HS-27A (cell line): ENCODE measurements at places on chromosomes 1 and 21.

DNA sequence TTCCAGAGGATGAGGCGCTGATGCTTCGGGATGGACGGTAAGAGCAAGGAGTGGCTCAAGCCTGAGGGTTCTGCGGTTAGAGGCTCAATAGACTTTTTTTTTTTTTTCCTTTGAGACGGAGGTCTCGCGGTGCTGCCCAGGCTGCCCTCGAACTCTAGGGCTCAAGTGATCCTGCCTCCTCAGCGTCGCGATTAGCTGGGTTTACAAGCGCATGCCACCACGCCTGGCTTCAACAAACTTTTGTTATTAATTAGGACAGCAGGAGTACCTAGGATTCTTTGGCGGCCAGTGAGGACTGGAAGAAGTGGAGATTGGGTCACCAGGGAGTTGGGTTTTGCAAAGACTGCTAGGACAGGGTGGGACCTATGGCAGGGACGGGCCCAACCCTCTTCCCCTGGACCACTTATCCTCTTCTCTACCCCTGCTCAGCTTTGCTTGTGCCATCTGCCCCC, 587 bp downstream of the SCNM1 start:
- peak; percentile 36 for DNase-seq

DNA sequence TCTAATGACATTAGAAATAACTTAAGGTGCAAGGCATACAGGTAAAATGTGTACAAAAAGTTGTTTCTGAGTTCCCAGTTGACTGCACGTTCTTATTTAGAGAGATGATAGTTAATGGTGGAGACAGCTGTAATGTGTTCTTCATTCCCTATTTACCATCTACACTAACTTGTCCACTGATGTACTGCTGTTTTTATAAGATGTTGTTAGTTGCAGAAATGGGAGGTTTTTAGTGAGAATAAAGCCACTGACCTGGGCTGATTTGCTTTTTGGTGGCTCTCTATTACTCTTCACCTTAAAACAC, 122.9 kb upstream of the LYPLAL1 start:
- no peak for DNase-seq

GRCh38 chr1:108686614-108687313, 5.3 kb upstream of the PRPF38B start:
- peak; percentile 60 for DNase-seq

DNA sequence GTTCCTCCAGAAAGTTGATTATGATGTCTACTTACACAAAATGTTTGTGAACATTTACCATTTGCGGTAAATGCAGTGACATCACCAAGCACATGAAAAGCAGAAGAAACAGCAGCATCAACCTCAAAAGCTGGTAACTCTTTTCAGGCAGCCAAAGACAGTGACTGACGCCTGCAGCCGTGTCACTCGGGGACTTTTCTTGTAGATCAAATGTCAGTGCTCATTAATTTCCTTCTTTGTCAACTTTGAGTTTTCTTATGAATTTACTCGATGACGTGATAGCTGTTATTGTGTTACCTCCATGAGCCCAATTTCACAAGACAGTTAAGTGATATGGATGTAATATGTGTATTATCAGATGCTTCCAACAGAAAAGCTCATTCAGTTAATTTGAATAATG, 92.5 kb downstream of the RIPK4 start:
- DNase-seq, result no peak

- DNase-seq, result no peak
Measured at GRCh38 chr1:71242239-71242638, 161.4 kb upstream of the ZRANB2 start.

GRCh38 chr1:15425958-15426357, 12.3 kb upstream of the CTRC start:
- no peak for DNase-seq

DNA sequence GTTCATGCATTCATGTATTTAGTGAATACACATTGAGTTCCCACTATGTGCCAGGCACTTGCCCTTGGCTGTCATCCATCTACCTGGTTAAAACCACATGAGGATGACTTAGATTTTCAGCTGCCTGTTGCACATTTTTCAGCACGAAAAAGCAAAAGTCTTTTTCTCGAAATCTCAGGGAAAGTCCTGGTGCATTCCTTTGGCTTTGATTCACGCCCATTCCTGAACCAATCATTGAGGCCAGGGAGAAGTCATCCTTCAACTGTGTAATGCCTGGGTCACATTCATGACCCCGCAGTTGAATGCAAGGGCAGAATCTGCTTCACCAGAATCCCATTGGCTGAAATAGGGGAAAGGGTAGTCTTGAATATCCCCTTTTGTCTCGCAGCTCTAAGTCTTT, 84.4 kb downstream of the RNF220 start:
- peak; percentile 83 for DNase-seq

DNA sequence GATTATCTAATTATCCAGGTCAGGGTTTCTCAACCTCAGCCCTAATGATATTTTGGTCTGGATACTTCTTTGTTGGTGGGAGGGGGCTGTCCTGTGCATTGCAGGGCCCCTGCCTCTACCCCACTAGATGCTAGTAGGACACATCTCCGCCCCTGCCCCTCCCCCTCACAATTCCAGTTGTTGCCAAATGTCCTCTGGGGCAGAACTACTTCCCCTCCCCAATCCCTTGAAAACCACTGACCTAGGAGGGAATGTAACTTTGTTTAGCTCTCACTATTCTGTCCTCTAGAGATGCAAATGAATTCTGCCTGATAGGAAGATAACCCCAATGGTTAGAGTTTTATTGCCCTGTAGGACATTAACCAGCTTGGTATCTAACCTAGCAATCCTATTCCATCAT, 8.1 kb downstream of the CACNA1S start:
- no peak for DNase-seq

- no peak for DNase-seq
Measured at GRCh38 chr1:75970631-75971030, 38.4 kb upstream of the ASB17 start.

- DNase-seq, result no peak
Measured at GRCh38 chr21:29892379-29892778, 47.4 kb downstream of the GRIK1 start.

- DNase-seq, result no peak
Measured at GRCh38 chr1:153389973-153390879, 647 bp downstream of the S100A8 start.

- DNase-seq, result no peak
Measured at GRCh38 chr1:11845641-11846335, 1.8 kb downstream of the NPPA start.

DNA sequence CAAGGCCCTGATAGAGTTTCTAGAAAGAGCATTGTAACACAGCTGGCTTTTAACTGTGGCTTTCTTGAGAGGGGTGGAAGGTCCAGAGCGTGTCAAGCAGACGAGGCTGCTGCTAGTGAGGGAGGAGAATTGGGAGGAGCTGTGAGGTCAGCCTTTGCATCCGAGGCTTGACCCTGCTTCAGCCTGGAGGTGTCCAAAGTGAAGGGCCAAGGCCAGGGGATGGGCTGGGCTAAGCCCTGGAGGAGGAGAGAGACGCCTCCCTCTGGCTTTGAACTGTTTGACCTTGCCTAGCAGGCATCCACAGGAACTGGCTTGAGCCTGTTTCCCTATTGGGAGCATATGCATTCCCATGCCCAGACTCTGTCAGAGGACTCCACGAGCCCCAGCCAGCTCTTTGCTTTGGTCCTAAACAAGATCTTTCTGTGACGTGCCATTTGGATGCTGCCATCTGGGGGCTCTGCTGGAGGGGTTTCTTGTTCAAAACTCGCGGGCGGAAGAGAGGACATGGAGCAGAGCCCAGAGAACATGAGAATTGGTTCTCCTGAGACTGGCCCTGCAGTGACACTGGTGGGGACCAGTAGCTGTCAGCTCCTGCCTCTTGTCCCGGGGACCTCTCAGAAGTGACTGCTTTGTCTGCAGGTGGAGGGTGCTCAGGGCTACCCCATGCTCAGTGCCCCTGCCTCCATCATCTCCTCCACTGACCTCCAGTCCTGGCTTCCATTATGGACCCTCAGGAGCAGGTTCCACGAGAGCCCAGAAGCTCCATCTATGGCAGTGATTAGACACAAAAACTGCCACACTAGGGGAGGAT, 5.5 kb downstream of the ACTRT2 start:
- DNase-seq, result no peak

GRCh38 chr21:16535626-16536025, 805.8 kb downstream of the USP25 start:
- no peak for DNase-seq

GRCh38 chr1:11495579-11495978, 16.6 kb downstream of the DISP3 start:
- no peak for DNase-seq

DNA sequence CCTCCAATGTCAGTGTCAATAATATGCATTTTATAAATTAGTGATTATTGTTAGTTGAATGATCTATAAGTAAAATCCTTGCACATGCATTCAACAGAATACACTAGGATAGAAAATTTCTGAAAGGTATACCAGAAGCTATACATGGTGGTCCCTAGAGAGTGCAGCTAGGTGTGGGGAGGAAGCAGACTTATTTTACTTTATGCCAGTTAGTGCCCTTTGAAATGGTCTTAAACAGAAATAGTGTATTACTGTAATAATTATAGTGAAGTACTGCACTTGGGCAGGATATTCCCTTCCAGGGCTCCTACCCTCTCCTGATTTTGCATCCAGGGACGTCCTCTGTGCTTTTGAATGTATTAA, 23.2 kb upstream of the WDR26 start:
- no peak for DNase-seq

DNA sequence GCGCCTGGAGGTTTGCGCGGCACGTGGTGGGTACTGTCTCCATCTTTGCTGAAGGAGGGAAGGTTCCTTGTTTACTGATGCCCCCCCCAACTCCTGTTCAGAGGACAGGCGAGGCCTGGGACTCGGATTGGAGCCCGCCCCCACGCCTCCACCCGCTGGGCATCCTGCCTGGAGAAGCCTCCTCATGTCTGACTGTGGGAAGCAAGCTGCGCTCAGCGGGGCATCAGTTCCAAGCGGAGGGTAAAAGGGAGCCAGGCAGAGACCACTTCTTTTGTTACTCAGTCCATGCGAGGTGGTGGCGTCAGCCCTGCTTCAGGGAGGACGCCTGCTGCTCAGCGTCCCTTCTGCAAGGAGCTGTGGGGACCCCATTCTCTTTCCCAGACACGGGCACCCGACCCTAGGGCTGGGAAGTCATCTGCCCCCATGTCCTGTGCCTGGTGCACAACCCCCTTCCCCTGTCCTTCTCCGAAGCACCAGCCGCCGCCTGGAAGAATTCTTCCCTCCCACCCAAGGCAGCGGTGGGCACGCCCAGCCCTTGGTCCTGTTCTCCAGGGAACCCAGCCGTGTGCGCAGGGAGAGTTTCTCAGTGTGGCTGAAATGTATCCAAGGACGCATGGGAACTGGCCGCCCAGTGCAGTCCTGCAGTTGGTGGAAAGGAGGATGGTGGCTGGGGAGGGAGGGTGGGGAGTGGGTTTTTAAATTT, 414.0 kb downstream of the CAMTA1 start:
- no peak for DNase-seq

DNA sequence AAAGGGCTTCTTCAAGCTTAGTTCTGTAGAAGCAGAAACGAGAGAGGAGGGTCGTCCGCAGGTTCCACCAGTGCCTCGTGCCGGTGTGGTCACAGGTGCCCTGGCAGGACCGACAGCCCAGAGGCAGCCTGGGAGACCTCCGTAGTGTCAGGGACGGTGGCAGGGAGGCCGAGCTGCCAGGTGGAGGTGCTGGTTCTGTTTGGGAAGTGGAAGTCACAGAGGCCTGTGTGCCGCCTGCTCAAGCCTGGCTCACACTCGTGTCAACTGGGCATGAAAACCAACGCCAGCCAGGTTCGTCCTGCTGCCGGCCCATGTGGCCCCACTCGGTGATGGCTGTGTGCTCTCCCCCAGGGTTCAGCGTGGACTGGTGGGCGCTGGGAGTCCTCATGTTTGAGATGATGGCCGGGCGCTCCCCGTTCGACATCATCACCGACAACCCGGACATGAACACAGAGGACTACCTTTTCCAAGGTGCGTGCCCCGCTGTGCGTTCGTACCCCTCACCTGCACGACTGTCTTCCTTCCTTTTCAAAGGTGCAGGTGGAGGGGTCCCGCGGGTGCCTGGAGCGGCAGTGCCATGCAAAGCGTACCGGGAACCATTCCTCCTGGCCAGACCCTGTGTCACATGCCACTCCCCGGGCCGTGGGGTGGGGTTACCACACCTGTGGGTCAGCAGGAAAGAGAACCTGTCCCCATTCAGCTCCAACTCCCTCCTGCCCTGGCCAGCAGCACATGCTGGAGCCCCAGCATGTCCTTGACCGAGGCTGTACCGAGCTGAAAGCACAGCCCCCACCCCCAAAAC, 20.8 kb downstream of the FAAP20 start:
- DNase-seq, result no peak

- no peak for DNase-seq
Measured at GRCh38 chr1:101875891-101876290, 120.8 kb downstream of the OLFM3 start.

DNA sequence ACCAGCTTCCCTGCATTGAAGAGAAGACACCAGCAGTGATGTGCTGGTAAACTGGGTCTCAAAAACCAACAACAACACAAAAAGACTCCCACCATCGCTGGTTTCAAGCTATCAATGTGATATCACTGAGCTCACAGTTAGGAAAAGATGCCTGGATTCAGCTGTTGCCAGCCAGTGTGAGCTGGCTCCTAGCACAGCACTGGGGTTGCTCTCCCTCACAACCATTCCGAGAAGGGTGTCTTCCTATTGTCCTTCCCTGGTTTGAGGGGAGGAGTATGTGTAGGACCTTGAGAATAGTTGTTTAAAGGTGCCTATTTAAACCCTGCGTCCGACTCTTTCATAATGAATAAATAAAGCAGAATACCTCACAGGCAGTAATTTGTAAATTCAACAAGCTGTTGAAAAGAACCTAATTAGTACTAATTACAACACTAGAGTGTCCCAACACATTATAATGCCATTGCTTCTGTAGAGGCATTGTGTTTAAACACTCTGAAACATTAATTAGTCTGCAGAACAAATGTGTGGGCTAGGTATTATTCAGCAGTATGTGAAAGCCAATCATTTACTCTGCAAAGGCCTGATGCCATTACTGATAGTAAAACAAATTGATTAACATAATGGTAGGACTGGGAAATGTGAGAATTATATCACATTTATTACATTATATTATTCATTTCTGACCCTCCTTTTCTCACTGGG, 17.2 kb downstream of the NIBAN1 start:
- no peak for DNase-seq

GRCh38 chr1:160916666-160917065, 31.7 kb upstream of the ITLN1 start:
- no peak for DNase-seq

DNA sequence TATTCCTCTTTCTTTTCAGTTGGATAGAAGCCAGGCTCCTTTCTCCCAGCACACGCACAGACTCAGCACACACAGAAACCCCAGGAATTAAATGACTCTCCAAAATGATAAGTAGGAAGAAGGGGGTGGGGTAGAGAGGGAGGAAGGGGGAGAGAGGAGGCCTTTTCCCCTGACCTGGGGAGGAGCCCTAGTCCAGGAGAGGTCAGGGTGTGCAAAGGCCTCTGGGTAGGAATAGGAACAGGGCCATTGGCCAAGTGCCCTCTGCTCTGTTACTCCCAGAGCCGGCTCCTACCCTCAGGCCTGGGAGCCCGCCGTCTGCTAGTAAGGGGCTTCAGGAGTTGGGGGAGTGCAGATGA, 35.6 kb upstream of the PUM1 start:
- no peak for DNase-seq

GRCh38 chr1:201026234-201026633, 2.7 kb upstream of the KIF21B start:
- DNase-seq, result no peak

GRCh38 chr1:90964444-90965035, 57.3 kb downstream of the ZNF644 start:
- no peak for DNase-seq

GRCh38 chr1:20339811-20340457, 49.3 kb downstream of the VWA5B1 start:
- no peak for DNase-seq
